ENCODE measurements at places on chromosomes 12 and 14.

- no peak for DNase-seq
Measured at GRCh38 chr12:31119803-31120211, 46.1 kb downstream of the DDX11 start.

GRCh38 chr14:77003960-77004710, 24.4 kb downstream of the IRF2BPL start:
- no peak for DNase-seq

DNA sequence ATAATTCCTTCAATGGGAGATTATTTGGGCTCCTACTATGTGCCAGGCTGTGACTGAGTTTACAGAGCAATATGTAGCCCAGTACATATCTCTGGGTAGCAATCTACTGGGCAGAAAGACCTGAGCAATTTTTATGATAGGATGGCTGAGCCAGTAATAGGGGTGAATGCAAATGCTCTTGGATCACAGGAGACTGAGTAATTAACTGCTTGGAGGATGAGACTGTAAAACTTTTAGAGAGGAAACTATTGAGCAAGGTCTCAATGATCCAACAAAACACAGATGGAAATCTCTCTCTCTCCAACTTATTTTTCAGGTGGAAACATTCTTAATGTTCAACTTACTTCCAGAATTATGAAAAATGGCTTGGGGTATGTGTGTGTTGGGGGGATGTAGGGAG, 402.2 kb downstream of the AEBP2 start:
- no peak for DNase-seq

- DNase-seq, result no peak
Measured at GRCh38 chr14:28779456-28779855, 12.9 kb downstream of the FOXG1 start.

- no peak for DNase-seq
Measured at GRCh38 chr14:61491876-61492434, 170.6 kb downstream of the PRKCH start.

Data from activated CD4-positive, alpha-beta T cell treated with anti-CD3 and anti-CD28 coated beads, Interleukin-2, amount 50 U/mL, for 24 hours (primary cell).